Heart right ventricle (tissue), 16 donors: ENCODE measurements at places on chromosomes 7 and 10.

DNA sequence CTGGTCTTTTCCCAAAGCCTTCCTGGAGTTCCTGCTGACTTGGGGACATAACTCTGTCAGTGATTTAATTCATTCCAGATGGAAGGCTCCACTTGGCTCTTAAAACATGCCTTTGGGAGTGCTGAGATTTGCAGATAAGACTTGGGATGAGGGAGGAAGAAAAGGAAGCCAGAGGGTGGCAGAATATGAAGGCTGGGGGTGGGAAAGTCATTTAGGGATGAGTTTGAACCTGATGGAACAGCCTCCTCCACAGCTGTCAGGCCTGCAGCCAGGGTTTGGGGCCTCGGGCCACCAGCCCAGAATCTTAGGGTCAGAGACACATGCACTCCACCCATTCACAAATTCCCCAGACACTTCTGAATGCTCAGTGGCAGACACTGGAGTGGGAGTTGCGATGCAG lies 28.4 kb upstream of the EIF5AL1 start:
- peak; percentile 67 for DNase-seq

- no peak for DNase-seq
Measured at GRCh38 chr10:43957267-43958070, 308.8 kb upstream of the ZNF32 start.

- no peak for DNase-seq
Measured at GRCh38 chr7:158351051-158351450, 236.6 kb downstream of the PTPRN2 start.

GRCh38 chr10:101903827-101904550 lies 60.4 kb upstream of the KCNIP2 start:
- no peak for DNase-seq

DNA sequence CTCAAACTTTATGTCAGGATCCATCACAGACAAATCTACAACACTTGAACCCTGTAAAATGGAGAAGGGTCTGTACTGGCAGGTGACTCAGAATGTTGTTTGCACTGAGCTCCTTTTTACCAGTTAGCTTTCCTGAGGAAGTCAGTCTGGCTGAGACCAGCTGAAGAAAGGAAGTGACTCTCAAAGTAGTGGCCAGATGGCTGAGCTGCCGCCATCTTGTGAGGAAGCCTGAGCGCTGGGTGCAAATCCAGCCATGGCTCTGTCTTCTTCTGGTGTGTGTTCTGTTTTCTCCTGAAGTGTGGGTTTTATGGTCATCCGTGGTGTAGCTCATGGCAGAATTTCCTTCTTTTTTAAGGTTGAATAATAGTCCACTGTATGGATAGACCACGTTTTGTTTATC lies 25.5 kb upstream of the ECHDC3 start:
- no peak for DNase-seq

DNA sequence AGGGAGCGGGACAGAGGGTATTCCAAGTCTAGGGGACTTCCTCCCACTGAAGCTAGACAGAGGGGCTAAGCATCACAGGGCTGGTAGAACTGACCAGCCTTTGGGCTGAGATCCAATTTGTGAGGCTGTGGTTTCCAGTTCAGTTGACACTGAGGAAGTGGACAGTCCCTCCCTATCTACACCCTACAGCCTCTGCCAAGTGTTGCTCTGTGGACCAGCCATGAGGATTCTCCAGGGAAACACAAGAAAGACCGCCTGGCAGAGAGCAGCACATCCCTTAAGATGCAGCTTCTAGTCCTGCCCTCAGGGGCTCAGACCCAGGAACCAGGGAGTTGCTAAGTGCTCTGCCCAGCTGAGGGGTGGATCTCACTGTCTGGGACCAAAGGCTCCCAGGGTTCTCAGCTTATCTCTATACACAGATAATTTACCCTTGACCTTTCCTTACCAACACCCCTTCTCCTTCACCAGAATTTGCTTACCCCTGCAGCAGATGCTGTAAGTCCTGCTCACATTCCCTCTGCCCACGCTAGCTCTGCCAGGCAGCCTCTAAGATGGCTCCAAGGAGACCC lies 252.0 kb downstream of the SKIDA1 start:
- no peak for DNase-seq

GRCh38 chr10:6999232-6999925 lies 411.5 kb downstream of the SFMBT2 start:
- DNase-seq: no peak

DNA sequence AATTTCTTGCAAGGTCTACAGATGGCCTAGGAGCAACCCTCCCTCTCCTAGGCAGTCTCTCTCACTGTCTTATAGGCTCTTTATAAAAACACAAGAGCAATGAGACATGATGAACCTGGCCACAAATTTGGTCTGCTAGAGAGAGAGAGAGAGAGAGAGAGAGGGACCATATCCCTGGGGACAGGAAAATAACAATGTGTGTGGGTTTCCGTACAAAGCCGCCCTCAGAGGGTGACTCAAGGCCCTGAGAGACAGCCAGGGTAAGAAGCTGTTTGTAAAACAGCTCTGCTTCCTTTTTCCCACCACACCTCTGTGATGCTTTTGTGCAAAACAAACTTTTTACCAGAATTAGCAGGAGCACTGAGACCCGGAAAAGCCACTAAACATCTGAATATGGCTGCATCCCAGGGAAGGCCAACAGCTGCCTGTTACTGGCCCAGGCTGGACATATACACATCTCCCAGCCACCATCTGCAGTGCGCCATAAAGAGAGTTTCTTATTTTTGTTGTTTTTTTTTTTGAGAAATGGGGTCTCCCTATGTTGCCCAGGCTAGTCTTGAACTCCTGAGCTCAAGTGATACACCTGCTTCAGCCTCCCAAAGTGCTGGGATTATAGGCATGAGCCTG lies 18.4 kb downstream of the GIMAP5 start:
- DNase-seq: no peak

DNA sequence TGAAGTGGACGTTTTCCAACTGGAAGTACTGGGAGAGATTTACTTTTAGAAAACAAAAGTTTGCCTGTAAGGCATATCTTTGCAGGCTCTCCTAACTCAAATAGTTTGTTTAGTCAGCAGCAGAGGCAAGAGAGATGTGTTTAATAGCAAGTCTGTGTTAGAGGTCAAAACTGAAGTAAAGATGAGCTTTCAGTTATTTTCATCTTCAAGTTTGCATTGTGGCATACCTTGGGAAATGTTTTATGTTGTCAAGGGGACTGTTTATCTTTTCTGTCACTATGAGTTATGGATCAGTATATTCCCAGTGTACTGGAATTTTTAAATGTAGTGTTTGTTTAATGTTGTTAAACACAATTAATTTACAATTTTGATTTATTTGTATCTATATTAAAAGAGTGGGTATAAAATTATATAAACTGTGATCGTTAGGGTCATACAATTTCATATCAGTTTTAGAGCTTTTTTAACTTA lies 169.7 kb upstream of the PPP1R3A start:
- DNase-seq: no peak

DNA sequence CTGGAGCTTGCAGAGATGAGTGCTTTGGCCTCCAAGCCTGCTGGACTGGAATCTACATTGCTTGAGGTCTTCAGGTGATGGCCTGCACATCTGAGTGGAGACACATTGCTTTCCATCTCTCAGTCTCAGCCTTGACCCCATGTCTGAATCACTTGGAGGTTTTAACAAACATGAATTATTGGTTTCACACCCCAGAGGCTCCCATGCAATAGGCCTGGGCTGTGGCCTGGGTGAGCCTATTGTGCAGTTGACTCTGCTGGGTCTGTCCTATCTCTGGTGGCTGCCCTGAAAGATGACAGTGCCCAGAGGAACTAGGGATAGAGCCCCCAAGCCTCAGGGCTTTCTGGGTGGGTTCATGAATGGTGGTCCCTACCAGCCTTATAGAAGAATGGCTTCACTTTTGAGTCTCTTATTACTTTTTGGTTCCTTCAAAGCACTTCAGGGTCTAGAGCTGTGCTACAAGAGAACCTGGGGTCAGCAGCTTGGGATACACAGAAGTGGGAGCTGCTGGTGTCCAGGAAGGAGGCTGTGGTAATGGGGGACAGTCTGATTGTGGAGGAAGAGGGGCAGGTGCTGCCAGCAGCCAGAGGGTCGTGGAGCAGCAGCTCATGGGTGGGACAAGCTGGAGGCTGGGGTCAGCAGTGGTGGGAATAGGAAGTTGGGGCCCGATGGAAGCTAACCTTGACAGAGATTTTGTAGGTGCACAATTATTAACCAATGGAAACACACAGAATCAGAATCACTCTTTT lies 5.5 kb downstream of the RAMP3 start:
- DNase-seq: no peak

DNA sequence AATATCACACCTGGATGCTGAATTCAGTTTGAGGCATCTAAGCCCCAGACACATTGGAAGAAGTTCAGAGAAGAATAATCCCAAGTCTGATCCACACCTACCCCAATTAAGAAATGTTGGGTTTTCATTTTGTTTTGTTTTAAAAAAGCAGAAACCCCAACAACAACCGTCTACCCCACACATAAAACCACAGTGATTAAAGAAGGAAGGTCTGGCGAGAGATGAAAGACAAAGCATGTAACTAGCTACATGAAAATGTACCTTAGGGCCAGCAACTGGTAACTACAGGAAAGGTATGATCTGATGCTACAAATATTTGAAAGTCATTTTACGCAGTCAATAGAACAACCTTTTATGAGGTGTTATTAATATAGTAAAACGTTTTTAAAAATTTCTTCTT lies 1112.3 kb downstream of the GATA3 start:
- DNase-seq: no peak

GRCh38 chr10:43197834-43198681 lies 59.8 kb downstream of the CSGALNACT2 start:
- peak; percentile 2 for DNase-seq

GRCh38 chr10:6226216-6226615 lies 23.5 kb downstream of the PFKFB3 start:
- DNase-seq: no peak

GRCh38 chr10:93068411-93069244 lies 5.1 kb upstream of the CYP26A1 start:
- DNase-seq: no peak

DNA sequence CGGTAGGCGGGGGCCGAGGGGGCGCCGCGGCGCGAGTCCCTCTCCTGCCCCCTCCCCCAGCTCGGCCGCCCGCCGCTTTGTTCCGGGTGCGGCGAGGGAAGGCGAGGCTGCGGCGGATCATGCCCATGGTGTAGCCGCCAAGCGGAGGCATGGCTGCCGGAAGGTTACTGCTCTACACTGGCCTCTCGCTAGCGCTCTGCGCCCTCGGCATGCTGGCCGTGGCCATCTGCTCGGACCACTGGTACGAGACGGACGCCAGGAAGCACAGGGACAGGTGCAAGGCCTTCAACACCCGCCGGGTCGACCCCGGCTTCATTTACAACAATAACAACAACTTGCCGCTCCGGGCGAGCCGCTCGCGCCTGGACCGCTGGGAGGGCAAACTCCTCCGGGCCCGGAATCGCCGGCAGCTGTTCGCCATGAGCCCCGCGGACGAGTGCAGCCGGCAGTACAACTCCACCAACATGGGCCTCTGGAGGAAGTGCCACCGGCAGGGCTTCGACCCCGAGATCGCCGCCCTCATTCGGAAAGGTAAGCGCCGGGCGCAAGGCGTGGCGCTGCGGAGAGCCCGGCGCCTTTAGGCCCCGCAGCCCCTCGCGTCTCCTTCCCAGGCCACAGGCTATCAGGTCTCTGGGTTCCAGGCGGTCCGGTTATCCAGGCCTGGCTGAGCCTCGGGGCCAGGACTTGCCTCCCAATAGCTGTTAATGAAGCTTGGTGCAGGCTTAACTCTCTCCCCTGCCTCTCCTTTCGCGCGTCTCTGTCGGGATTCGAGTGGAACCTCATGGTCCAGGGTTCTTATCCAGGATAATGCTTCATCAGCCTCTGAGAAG lies 513 bp downstream of the TMEM178B start:
- DNase-seq: peak; percentile 15

GRCh38 chr7:98133181-98133580 lies 26.5 kb downstream of the LMTK2 start:
- no peak for DNase-seq

DNA sequence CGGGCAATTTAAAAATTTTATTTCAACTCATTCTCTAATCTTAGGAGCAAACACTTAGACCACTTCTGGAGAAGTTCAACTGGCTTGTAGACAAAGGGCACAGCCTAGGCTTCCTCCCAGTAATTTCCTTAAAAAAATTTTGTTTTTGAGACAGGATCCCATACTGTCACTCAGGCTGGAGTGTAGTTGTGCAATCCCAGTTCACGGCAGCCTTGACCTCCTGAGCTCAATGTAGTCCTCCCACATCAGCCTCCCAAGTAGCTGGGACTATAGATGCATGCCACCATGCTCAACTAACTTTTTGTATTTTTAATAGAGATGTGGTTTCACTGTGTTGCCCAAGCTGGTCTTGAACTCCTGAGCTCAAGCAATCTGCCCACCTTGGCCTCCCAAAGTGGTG lies 38.4 kb downstream of the BAMBI start:
- no peak for DNase-seq

GRCh38 chr10:26839966-26840627 lies 20.7 kb downstream of the ABI1 start:
- DNase-seq: no peak

- no peak for DNase-seq
Measured at GRCh38 chr7:138785587-138786437, 12.0 kb upstream of the TMEM213 start.

- DNase-seq: no peak
Measured at GRCh38 chr7:28228396-28228795, 47.8 kb upstream of the JAZF1 start.

- DNase-seq: no peak
Measured at GRCh38 chr7:125857606-125858005, 928.0 kb upstream of the POT1 start.
